PC-3 (cell line): ENCODE measurements at places on chromosomes 3 and 15. TPM values are rescaled to one million over a fixed set of nuclear protein-coding genes. Genes with fewer than 3 reads are reported as not detected.

DNA sequence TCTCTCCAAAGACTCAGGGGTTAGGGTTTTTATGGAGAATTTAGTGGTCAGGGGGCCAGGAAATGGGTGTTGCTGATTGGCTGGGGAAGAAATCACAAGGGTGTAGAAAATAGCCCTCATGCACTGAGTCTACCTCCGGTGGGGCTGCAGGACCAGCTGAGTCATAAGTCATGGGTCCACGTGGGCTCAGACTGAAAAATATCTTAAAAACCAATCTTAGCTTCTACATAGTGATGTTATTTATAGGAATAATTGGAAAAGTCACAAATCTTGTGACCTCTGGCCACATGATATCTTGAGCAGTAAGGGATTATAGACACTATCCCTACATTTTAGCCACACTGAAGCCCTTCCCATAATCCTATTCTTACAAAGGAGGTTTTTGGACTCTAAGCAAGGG is 224.0 kb downstream of the DPH6 start:
- DNase-seq, result no peak

- DNase-seq, result peak; percentile 31
These were observed 721.4 kb upstream of the NR2F2 start for GRCh38 chr15:95609096-95609495.

- no peak for DNase-seq
These were observed 46.9 kb upstream of the DIPK2A start for GRCh38 chr3:143924522-143925285.

DNA sequence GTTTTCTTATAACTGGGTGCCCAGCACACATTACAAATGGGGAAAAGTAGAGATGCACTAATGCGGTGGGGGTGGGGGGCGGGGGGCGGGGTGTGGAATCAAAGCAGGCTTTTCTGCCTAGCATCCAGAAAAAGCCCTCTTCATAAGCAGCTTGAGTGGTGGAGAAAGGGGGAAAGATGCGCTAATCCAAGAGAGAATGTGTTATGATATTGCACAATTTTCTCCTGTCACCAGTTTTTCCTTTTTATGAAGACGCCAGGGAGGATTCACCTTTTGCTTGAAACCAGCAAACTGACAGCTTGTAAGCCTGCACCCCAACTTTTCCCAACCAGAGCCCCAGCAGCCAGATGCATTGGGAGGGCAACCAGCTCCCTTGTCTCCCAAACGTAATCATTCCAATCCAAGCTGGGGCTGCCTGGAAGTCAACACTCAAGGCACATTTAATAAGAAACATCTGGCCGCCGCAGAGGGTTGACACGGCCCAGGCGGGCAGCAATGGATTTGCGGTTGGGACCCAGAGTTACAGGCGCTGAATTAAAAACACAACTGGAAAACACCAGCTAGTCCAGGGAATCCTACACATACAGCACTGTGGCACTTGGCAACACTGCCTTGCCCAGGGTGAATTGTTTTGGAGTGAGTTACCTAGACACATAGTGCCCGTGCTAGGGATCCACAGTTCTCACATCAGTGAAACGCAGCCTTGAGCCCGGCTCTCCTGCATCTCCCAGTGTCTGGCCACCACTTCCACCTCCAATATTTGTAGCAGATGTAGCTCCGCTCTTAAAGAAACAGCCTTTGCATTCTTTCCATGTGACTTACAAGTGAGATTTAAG is 218.5 kb upstream of the PRICKLE2 start:
- no peak for DNase-seq

Gene DNAJA4
- total RNA-seq, result 1.3 and 5.4 TPM in 2 replicates

Gene CDHR4
- total RNA-seq, result not detected in 2 replicates

- DNase-seq, result peak; percentile 10
These were observed 1.7 kb upstream of the HHATL start for GRCh38 chr3:42704136-42704841.

DNA sequence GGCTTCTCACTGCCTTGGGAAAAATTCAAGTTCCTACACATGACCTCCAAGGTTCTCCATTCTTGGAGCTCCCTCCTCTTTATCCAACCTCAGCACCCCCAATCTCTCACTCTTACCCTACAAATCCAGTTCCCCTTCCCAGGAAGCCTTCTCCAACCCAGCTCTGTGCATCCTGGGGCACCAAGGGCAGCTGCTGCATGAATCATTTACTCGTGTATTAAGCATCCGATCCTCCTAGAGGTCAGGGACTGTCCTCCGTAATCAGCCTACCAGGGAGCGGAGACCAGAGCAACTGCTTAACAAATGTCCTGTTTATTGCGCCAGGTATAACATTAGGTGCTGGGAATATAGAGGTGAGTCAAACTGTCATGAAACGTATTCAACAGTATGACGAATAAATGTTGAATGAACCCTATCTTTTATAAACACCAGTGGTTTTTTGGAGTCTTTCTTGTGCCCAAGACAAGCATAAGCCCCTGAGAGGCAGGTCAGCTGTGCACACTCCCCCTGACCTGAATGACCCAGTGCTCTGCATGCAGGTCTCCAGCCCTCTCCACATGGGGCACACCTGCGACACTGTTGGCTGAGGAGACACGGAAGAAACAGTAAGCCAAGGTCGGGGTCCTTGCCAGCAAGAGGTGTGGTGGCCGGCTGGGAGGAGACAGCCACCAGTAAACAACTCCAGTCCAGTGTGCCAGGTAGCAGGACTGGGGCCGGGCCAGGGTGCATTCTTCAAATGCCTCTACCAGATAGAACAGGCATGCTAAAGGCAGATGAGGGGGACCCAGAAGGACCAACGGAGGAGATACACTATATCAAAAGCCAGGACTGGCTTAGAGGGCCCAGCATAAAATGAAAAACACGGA is 27.6 kb downstream of the ANP32A start:
- no peak for DNase-seq

Gene SLC9A9
- total RNA-seq, result 0.07 TPM in 1 of 2 replicates, not detected in the other

Gene ANKRD63
- total RNA-seq, result 1.2 and 1.4 TPM in 2 replicates

- DNase-seq, result no peak
These were observed 109.7 kb upstream of the PDZRN3 start for GRCh38 chr3:73734211-73735089.

DNA sequence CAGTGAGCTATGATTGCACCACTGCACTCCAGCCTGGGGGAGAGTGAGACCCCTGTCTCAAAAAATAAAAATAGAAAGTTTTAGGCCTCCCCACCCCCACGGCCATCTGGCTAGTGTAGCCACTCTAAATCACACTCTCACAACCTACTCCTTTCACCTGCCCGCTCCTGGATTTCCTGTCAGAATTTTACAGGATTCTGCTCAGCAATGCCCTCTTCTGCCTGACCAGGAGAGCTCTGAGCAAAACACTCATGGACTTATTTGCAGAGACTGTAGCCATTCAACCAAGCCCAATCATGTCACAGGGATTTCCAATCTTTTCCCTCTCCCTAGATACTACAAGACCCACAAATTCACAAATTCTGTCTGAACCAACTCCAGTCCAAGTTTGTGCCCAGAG is 242.6 kb upstream of the TPRG1 start:
- DNase-seq, result peak; percentile 56

Gene IVD
- total RNA-seq, result 58.9 and 59.4 TPM in 2 replicates

- DNase-seq, result no peak
These were observed 182.9 kb upstream of the FEZF2 start for GRCh38 chr3:62556121-62556815.

DNA sequence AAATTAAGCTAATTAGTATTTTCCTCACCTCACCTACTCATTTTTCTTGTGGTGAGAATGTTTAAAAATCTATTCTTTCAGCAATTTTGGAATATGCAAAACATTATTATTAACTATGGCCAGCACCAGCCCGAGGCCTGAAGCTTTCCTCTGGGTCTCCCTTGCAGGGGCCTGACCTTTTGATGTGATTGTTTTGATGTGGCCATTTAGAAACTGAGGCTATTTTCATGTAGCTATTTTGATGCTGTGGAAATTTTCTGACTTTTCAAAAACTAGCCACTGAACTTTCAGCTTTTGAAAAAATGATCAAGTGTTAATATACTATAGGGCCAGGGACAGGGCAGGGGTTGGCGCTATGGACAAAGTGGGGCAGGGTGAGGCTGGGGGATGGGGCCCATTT is 8.2 kb upstream of the CCR9 start:
- no peak for DNase-seq

GRCh38 chr3:72093992-72094334 is 309.0 kb upstream of the PROK2 start:
- DNase-seq, result no peak

- DNase-seq, result no peak
These were observed 1.1 kb downstream of the NCKIPSD start for GRCh38 chr3:48684480-48685143.

DNA sequence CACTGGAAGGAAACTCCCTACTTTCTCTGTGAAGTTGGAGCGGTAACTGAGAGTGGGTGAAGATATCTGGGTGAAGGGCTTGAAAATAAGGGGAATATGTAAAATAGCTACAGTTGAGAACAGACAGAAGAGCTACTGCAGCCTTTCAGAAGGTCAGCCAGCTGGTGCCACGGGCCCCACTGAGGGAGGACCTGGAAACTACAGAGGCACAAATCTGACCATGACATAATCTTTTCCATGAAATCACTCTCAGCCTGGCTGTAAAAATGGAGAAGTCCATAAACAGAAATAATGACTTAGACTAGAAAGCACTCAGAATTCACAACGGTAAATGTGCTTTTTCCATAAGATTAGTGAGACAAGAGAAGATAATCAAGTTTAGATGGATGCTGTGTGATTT is 46.4 kb downstream of the ST3GAL6 start:
- DNase-seq, result no peak

GRCh38 chr3:105369500-105370371 is 3.0 kb downstream of the ALCAM start:
- DNase-seq, result peak; percentile 81

DNA sequence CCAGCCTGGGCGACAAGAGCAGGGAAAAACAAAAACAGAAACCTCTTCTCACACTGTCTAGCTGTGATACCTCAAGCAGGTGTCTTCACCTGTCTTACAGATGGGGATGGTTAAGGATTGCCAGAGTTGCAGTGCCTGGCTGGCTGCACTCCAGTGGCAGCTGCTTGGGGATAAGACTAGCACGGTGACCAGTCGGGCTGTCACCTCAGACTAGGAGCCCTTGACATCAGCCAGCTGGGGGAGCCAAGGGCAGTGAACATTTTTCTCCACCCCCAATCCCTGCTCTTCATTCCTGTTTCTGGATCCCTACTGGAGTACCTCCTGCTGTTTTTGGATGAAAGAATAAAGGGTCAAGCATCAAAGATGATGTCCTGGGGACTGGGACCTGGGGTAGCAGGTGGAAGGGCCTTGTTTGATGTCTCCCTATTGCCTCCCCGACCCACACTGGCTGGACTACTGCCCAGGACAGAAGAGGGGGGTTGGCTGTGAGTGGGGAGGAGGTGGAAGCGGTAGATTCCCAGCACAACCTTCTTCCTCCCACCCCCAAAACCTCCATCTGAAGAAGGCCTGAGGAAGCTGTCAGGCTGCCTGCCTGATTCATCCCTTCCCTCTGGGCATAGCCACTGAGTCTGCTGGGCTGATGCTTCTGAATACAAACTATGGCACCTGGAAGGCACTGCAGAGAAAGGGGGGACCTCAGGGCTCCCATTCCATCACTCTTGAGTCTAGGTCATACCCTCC is 7.0 kb upstream of the CPNE9 start:
- DNase-seq, result no peak

Gene CADM2
- 0.47 TPM in 1 of 2 replicates, not detected in the other for total RNA-seq

Gene LXN
- total RNA-seq, result 332 and 471 TPM in 2 replicates
